Stimulated activated CD4-positive, alpha-beta T cell treated with anti-CD3 and anti-CD28 coated beads, Interleukin-15, amount 100 ng/mL, for 48 hours (primary cell): ENCODE measurements at places on chromosomes 5 and 9.

DNA sequence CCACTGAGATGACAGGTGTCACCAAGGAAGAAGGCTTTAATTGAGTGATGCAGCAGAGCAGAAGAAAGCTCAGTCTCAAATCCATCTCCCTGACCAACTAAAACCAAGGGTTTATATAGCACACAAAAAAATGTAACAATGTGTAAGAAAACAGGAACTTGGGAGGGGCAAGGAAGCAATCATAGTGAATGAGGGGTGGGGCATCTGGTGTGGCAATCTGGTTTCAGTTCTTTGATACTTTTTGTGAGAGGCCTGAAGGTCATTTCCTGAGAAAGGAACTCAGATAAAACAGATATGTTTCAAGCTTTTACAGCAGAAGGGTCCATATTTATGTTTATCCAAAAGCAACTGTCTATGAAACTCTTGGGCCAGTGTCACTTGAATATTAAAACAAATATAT, 19.7 kb downstream of the CD180 start:
- DNase-seq = no peak

DNA sequence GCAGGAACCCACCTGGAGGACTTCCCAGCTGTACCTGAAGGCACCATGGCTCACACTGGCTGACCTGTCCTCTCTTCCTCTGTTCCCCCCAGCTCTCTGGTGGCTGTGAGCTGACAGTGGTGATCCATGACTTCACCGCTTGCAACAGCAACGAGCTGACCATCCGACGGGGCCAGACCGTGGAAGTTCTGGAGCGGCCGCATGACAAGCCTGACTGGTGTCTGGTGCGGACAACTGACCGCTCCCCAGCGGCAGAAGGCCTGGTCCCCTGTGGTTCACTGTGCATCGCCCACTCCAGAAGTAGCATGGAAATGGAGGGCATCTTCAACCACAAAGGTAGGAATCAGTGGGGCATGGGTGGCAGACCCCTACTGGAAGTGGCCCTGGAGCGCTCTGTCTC, 161.9 kb upstream of the OTULINL start:
- DNase-seq = no peak

GRCh38 chr5:35229076-35230037, 930 bp downstream of the PRLR start:
- DNase-seq = no peak

- no peak for DNase-seq
Observed at GRCh38 chr9:87524061-87524460, 26.4 kb downstream of the DAPK1 start.

DNA sequence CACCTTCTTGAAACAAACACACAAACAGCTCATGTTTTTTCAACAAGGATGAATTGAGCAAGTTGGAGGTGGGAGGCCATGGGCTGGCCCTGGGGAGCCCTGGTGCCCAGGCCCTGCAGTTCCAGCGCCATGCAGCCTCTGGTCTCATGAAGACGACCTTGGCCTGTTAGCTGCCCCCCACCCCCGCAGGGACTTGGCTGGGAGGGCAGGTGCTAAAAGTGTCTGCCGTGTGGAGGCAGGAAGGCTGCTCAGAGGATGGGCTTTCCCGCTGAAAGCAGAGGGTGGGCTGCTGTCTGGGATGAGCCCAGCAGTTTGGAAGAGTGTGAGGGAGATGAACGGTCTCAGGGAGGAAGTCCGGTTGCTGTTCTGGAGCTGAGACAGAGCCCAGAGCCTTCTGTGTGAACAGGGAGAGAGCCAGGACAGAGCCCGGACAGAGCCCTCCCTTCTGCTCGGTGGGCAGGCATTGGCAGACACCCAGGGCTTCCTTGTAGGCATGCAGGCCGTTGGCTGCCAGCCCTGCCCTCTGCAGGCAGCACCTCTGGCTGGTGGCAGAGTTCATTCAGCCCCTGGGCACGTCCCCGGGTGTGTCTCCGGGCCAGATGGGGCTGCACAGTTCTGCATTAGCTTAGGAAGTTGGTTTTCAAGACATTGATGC, 18.7 kb downstream of the ROPN1L start:
- no peak for DNase-seq

GRCh38 chr9:130034570-130034969, 8.4 kb downstream of the FNBP1 start:
- no peak for DNase-seq

- DNase-seq = peak; percentile 14
Observed at GRCh38 chr5:109690242-109690974, 681 bp downstream of the MAN2A1 start.

DNA sequence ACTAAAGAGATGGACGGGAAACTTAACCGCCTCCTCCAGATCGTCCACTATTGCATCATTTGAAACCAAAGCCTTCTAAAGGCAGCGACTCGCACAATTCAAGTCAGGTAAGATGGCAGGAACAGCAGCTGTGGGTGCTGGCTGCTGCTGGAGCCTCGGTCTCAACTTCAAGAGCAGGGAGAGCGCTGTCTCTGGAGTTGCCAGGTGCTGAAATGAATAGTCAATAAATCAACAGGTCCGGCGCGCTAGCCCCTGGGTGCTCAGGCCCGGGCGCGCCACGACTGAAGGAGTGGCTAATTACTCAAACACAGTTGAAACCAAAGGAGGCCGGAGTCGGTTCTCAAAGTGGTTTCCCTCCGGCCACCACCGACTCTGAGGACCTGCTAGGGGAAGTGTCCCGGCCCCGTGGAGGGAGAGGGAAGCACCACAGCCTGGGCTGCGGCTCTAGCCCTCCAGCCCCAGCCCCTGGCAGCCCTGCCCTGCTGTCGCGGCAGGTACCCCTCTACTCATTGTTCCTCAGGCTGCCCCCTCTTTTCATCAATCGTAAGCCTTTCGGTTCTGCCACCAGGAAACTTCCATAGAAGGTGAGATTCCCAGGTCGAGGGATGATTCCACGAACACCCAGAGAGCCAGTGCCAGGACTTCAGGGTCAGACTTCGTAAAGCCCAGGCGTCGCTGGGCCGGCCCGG, 804 bp downstream of the TTC39B start:
- DNase-seq = no peak

GRCh38 chr5:55294935-55295334, 12.6 kb downstream of the DHX29 start:
- DNase-seq = no peak

GRCh38 chr5:149667084-149667828, 62.9 kb upstream of the PPARGC1B start:
- no peak for DNase-seq

DNA sequence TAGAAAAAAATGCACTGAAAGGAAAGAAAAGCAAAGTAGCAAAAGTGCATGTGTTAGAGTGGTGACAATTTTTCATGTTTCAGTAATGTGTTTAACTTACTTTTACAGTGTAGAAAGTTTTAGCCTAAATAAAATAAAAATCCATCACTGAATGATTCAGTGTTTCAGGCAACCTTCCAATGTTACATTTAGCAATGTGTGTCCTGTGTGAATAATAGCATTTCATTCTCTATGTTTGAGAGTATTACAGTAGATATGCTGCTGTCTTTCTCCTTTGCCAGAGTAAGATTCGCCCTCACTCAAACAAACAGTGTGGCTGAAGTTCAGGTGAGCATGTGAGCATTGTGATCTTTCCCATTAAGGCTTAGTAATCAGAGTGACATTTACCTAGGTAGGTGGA, 171.1 kb downstream of the TARS1 start:
- no peak for DNase-seq

GRCh38 chr5:124393584-124394379, 352.7 kb downstream of the ZNF608 start:
- no peak for DNase-seq

DNA sequence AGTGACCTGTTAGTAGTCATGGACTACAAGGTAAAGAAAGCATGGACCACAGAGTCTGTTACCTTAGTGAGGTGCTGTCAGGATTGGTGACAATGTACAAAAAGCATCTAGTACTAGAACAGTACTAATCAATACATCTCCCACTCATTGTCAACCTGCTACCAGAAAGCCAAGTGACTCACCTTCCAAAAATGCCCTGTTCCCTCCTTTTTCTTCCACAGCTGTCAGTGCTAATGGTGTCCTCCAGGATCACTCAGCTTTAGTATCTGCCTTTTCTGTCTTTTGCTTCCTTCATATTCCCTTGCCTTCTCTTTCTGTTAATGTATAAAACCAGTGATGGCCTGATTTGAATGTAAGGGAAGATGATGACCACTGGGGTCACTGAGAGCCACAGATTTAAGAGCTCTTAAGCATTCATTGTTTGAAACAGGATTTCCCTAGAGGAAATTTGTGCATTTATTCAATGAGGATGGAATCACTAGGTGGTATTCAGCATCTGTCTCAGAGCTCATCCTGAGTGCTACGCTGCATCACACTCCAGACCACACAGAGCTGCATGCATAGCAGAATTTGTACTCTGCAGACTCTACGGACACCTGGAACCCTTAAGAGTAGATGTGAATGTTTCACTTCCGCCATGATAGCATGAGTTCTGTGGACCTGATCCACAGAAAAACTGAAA, 71.0 kb downstream of the SV2C start:
- no peak for DNase-seq

GRCh38 chr9:74773886-74774479, 113.7 kb downstream of the TRPM6 start:
- DNase-seq = peak; percentile 40

- DNase-seq = no peak
Observed at GRCh38 chr5:84885485-84886258, 501.0 kb upstream of the EDIL3 start.

- no peak for DNase-seq
Observed at GRCh38 chr9:110583237-110583636, 3.7 kb upstream of the SVEP1 start.

- DNase-seq = no peak
Observed at GRCh38 chr5:168740811-168741213, 161.6 kb upstream of the PANK3 start.

DNA sequence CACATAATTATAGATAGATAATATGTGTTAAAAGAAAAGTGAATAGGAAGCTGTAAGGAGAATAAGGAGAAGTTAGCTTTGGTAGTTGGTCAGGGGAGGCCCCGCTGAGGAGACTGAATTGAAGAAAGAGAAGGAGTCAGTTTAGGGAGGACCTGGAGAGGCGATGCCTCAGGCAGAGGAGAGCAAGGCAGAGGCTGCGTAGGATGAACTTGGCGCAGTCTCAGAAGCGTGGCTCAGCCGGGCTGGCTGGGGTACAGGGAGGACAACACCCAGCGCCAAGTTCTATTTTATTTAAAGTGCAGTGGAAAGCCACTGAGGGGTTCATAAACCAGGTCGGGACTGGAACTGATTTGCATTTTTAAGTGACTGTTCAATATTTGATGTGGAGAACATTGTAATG, 68.5 kb downstream of the PTCD2 start:
- no peak for DNase-seq

DNA sequence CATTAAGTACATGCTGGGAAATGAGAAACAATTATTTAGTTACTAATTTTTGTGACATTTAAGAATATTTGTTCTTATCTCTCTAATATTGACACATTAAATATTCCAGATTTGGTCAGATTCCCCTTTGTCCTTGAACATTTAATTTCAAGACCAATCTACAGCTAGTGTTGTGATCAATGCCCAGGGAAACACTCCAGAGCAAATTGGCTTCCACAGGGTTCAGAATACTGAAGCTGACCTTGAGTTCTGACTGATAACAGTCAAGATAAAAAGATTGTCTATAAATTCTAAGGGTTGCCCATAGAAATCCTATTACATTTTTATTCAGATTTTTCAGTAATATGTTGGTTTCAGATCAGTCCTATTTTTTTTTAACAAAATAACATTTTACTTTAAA, 31.3 kb downstream of the ZFYVE16 start:
- DNase-seq = no peak

GRCh38 chr5:133384120-133384855, 228.1 kb downstream of the FSTL4 start:
- no peak for DNase-seq

DNA sequence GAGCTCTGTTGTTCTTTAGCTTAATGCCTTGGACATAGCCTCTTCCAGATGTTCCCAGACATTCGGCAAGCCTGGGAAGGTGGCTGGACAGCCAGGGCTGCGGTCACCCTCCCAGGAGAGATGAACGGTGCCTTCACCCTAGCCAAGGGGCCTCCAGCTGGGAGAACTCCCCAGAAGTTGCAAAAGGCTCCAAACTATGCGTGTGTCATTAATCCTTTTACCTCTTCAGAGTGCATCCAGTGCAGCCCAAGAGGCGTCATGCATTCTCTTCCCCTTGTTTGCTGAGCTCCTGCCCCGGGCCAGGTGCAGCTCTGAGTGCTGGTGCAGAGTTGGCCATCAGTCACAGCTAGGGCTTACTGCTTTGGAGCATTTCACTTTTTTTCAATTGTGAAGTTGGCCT, 22.8 kb downstream of the HMCN2 start:
- DNase-seq = no peak

GRCh38 chr9:134196911-134197310, 32.5 kb upstream of the RNU6ATAC start:
- no peak for DNase-seq

DNA sequence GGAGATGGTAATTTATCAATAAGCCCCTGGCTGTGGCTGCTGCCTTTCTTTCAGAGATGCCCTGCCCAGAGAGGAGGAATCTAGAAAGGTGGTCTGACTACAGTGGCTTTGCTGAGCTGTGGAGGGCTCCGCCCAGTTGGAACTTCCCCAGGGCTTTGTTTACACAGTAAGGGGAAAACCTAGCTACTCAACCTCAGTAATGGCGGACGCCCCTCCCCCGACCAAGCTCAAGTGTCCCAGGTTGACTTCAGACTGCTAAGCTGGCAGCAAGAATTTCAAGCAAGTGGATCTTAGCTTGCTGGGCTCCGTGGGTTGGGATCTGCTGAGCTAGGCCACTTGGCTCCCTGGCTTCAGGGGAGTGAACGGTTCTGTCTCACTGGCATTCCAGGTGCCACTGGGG, 865.4 kb upstream of the ACO1 start:
- DNase-seq = no peak

DNA sequence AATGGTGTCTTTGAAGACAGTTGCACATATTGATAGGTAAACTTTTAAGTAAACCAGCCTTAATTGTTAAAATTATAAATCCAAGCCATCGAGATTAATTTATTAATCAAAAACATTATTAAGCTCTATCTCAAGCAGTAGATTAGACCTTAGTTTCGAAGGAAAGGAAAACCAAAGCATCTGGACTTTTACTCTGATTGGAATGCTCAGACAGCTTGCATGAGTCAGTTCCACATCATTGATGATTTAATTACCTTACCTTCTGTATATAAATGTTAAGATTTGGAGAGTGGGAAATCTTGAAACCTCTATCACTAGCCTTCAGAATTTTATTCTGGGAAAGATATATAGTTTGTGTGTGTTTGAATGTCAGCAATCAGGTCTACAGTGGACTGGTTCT, 23.9 kb downstream of the DCP2 start:
- DNase-seq = no peak

DNA sequence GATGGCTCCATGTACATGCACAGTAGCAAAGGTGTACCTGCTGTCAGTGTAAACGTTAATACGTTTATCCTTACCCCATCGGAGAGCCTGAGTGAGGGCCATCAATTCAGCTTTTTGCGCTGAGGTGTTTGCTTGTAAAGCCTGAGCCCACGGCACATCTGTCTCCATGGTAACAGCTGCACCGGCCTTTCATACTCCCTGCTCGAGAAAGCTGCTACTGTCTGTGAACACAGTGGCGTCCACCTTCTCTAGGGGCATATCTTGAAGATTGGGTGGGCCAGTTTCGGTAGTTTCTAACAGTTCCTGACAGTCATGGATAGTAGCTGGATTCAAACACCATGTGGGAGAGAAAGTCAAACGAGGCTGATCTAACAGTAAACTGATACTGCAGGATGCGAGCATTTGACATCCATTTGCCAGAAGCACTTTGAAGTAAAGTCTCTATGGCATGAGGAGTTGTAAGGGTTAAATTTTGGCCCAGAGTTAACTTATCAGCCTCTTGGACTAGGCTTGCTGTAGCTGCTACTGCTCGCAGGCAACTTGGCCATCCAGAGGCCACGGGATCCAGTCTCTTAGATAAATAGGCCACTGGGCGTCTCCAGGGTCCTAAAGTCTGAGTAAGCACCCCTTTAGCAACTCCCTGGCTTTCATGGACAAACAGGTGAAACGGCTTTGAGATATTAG, 21.0 kb upstream of the RHOBTB3 start:
- no peak for DNase-seq
